Uterus (tissue), 4 donors: ENCODE measurements at places on chromosomes 11 and 22.

- no peak for DNase-seq
Measured at GRCh38 chr11:131886201-131886600, 515.8 kb downstream of the NTM start.

GRCh38 chr22:46649141-46650077 is 29.2 kb downstream of the GRAMD4 start:
- peak; percentile 35 for DNase-seq

DNA sequence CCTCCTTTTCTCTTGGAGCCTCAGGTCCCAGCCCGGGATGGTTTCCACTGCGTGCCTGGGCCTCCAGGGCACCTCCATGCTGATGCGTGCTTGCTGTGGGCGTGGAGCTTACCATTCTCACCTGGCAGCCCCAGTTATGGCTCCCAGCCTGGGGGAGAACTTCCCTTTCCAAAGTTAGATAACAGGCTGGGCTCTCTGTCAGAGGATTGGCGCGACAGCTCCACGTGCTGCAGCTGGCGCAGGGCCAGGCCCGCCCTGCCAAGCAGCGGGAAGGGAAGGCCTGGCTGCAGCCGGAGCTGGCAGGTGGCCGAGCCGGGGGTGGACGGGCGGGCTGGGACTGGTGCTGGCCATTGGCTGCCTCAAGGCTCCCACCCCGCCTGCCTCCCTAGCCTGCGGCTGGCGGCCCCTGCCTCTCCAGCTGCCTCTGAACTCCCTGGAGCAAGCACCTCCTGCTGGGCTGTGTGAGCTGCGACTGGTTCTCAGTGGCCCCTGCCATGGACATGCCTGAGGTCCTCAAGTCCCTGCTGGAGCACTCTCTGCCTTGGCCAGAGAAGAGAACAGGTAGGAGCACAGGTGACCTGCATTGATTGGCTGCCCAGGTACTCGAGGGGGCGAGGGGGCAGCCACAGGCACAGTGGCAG is 14.6 kb upstream of the TEF start:
- DNase-seq: peak; percentile 98

- DNase-seq: no peak
Measured at GRCh38 chr22:46454504-46455269, 82.7 kb downstream of the CELSR1 start.

DNA sequence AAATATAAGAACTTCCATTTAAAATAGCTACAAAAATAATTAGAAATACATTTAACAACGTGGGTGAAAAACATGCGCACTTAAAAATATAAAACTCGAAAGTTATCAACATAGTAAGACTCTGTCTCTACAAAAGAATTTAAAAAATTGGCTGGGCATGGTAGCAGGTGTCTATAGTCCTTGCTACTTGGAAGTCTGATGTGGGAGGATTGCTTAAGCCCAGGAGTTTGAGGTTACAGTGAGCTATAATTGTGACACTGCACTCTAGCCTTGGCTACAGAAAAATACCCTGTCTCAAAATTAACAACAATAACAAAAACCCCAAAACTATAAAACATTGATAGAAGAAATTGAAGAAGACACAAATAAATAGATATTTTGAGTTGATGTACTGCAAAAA is 13.8 kb upstream of the CASP12 start:
- DNase-seq: no peak

- no peak for DNase-seq
Measured at GRCh38 chr11:111736181-111736590, 30.0 kb downstream of the PPP2R1B start.

DNA sequence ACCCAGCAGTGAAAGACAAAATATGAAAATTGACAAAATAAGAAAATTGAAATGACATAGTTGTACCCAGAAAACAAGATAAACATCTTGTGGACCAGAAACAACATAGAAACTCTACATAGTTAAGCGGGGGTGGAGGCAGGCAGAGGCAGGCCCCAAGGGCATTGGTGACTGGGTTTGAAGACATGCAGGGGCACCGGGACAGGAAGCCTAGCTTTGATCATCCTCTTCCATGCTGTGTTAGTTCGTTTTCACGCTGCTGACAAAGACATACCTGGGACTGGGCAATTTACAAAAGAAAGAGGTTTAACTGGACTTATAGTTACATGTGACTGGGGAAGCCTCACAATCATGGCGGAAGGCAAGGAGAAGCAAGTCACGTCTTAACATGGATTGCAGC is 33.5 kb upstream of the CRTAM start:
- DNase-seq: no peak

DNA sequence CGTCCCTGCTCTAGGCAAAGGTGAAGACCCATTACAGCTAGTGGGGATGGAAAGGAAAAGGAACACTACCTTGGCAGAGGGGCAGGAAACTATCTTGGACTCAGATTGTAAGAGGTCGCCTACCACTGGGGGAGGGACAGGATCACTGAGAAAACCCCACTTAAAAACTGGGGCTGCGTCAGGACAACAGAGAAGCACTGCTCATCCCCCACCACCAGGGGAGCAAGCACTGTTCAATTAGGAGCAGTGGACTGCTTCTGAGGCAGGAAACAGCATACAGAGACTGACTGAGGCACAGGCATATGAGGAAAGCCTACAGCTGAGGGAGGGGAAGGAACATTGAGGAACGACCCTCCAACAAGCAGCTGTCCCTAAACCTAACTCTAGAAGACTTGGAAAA is 20.8 kb upstream of the DLAT start:
- no peak for DNase-seq

- DNase-seq: no peak
Measured at GRCh38 chr11:116613206-116613875, 159.4 kb downstream of the BUD13 start.

GRCh38 chr22:44479662-44480061 is 18.4 kb downstream of the RTL6 start:
- no peak for DNase-seq

GRCh38 chr11:126268361-126268707 is 361 bp downstream of the SRPRA start:
- DNase-seq: no peak

DNA sequence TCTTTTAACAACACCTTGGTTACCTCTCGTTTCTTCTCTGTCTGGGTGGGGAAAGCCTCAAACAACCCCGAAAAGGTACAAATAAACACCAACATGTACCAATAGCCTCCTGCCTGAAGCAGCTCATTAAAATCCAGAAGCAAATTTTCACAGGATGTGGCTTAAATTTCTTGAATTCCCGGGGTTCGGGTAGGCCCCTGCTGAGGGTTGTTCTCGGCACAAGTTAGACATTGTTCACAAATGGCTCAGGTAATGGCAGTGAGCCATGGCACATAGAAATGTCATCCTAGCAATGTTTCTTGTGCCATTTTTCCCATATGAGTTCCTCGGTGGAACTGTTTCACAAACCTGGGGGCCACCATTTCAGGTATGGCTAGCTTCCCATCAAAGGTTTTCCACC is 19.7 kb upstream of the GLYATL1 start:
- DNase-seq: no peak

DNA sequence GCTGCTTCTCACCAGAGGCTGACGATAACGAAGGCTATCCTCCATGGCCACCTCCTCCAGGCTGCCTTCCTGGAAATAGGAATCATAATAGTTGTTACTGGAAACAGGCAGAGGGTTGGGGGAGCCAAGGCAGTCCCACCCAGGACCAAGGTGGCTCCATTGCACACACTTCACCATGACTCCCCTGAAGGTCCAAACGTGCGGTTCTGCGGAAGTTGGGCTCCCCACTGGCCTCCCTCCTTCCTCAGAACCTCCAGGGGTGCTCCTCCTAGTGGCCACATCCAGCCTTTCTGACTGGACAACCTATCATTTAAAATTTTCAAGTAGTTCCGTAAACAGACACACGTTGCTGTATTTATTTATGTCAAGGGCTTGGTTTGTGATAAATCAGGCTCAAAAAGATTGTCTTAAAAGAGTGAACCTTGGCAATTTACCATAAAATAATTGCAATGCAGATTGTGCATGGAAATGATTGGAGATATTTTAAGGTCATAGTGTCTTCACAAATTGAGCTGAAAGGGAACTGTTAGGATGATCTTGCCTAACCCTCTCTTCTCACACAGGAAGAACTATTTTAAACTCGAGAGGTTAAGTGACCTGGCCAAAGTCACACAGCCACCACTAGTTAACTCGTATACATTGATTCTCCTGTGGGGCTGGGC is 1.4 kb upstream of the TCN2 start:
- peak; percentile 56 for DNase-seq

GRCh38 chr11:65398362-65398910 is 12.0 kb downstream of the FRMD8 start:
- no peak for DNase-seq

GRCh38 chr11:33624083-33624482 is 76.5 kb downstream of the C11orf91 start:
- no peak for DNase-seq

GRCh38 chr11:32178692-32179091 is 87.8 kb downstream of the RCN1 start:
- DNase-seq: no peak

DNA sequence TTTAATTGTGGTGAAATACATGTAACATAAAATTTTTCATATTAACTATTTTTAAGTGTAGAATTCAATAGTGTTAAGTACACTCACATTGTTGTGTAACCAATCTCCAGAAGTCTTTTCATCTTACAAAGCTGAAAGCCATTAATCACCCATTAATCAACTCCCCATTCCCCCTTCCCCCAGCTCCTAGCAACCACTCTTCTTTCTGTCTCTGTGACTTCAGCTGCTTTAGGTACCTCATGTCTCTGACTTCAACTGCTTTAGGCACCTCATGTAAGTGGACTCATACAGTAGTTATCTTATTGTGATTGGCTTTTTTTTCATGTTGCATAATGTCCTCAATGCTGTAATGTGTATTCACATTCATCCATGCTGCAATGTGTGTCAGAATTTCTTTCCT is 150.8 kb upstream of the NTM start:
- no peak for DNase-seq

DNA sequence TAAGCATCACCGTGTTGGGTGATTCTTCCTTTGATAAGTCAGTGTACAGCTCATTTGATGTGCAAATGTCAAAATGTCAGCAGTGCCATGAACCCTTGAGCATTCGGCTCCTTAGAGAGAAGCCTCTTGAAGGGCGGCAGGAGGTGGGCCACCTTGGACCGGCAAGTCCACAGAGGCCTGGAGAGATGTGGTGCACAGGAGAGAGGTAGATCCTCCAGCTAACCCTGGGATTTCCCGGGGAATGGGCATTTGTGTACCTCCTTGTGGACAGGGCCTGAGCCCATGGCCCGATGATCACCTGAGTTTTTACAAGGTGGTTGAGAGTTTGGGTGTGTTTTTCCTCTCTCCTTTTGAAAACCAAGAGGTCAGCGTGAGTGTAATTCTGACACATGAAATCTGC is 133.2 kb upstream of the RCN1 start:
- DNase-seq: no peak

DNA sequence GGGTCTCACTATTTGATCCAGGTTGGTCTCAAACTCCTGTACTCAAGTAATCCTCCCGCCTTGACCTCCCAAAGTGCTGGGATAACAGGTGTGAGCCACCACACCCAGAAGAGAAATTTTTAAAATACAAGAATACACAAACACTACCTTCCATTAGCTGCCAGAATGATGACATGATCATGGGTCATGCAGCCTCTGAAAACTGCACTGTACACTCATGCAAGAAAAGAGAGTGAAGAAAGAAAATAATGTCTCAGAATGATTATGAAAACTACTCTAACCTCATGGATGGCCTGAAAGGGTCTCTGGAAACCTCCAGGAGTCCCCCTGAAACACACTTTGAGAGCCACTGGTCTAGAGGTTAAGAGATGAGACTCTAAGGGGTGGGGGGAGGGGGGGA is 18.8 kb downstream of the VPS37C start:
- no peak for DNase-seq

DNA sequence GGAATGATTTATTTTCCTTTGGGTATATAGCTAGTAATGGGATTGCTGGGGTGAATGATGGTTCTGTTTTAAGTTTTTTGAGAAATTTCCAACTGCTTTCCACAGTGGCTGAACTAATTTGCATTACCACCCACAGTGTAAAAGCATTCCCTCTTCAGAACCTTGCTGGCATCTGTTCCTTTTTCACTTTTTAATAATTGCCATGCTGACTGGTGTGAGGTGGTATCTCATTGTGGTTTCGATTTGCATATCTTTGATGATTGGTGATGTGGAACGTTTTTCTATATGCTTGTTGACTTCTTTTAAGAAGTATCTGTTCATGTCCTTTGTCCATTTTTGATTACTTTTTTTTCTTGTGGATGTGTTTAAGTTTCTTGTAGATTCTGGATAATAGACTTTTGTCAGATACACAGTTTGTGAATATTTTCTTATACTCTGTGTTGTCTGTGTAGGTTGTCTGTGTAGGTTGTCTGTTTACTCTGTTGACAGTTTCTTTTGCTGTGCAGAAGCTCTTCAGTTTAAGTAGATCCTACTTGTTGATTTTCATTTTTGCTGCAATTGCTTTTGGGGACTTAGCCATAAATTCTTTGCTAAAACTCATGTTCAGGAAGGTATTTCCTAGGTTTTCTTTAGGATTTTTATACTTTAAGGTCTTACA is 291.8 kb upstream of the DDI1 start:
- DNase-seq: no peak

- DNase-seq: no peak
Measured at GRCh38 chr11:126793596-126793995, 207.0 kb downstream of the KIRREL3 start.

- DNase-seq: no peak
Measured at GRCh38 chr22:43004362-43005035, 10.4 kb downstream of the PACSIN2 start.

GRCh38 chr11:88535916-88536547 is 198.5 kb upstream of the CTSC start:
- DNase-seq: no peak
